ENCODE measurements at places on chromosomes 12 and 14.

DNA sequence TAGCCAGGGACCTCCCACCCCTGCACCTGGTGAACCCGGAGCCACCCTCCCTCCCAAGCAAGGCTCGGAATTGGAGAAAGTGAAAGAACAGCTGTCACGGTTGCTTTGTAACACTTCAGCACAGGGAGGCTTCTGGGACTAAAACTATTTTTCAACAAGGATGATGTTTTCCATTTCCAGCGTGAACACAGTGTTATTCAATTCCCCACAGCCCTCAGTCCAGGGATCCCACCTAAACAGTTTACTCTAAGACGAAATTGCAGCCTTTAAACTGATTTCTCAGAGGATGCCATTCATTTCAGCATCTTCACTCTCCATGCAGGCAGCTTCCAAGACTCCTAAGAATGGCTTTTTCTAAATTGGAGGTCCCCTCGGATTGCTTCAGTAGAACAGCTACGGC is 229.2 kb downstream of the SLC15A4 start:
- no peak for DNase-seq

DNA sequence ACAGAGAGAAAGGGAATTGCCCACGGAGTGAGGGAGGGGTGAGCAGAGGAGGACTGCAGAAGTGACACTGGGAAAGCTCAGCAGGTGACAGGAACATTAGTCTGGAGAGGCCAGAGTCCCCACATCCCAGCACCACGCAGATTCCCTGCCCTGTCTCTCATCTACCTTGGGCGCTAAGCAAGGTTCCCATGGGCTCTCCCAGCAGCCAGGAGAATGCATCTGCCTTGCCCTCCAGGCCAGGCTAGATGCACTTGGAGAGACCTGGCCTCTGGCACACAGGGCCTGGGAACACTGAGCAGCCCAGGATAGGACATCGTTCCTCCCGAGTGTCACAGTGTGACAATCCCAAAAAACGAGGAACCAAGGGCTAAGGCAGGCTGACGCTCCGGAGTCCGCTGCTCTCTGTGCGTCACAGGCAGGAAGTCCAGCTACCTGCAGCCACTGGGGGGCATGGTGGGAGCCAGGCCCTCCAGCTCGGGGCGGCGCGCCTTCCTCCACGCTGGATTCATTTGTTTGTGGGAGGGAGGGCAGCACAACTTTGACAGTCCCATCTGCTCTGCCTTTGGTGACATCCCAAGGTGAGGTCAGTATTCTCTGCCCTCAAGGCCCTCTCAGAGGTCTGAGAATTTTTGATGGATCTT is 5.4 kb upstream of the NGB start:
- no peak for DNase-seq

DNA sequence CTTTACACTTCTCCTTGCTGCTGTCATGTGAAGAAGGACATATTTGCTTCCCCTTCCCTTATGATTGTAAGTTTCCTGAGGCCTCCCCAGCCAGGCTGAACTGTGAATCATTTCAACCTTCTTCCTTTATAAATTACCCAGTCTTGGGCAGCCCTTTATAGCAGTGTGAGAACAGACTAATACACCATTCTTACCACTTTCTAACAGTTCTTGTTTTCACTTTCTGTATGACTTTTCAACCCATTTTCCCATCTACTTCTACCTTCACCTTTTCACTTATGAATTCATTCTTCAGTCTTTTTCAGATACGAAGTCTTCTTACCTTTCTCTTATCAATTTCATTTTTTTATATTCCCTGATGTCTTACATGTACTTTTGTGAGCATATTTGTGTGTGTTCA is 55.1 kb downstream of the FOXA1 start:
- no peak for DNase-seq

GRCh38 chr14:69985463-69985862 is 106.2 kb downstream of the SMOC1 start:
- no peak for DNase-seq

- DNase-seq = no peak
Observed at GRCh38 chr12:53795927-53796326, 44.1 kb upstream of the CISTR start.

Data from hypothalamus (tissue), 51 donors.